ENCODE measurements at places on chromosomes 6 and 20.

- no peak for DNase-seq
These were observed 7.0 kb upstream of the C20orf144 start for GRCh38 chr20:33655164-33655563.

DNA sequence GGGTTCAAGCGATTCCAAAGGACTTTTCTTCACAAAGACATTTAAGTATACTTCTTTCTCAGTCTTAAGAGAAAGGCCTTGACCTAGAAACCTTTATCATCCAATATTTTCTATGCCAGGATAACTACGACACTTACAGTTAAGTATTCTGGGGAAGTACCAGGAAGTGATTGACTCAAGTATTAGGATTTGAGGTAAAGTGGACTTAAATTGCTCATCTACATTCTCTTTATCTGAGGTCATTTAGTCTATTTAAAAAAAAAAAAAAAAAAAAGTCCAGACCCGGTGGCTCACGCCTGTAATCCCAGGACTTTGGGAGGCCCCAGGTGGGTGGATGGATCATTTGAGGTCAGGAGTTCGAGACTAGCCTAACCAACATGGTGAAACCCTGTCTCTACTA, 114.7 kb downstream of the ZFAND3 start:
- no peak for DNase-seq

- no peak for DNase-seq
These were observed 112.8 kb upstream of the BMP2 start for GRCh38 chr20:6654513-6655252.

DNA sequence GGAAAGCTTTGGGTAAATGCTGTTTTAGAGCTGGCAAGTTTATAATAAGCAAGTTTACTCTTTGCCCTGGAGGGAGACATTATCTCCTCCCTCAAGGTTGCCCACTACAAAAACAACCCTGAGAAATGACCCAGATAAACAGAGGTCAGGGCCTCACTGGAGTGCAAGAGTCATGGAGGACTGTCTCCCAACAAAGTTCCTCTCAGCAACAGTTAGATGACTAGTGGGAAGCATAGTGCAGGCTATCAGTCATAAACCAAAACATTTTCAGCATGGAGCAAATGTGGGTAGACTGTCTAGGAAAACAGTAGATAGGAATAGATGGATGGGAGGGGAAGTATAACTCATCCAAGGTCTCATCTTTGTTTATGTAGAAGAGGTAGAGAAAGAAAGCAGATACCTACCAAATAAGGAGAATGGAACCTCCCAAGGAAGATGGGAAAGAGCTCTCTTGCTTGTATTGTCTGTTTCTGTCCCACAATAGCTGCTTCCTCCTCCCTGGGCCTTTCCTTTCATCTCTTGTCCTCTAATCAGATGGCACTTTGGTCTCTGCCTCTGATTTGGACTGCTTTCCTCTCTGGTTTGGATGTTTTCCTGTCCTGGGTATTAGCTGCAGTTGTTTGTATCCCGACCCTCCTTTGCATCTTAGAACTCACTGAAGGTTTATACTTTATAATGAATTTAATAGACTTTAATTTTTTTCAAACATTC, 95.4 kb downstream of the WASF1 start:
- no peak for DNase-seq

DNA sequence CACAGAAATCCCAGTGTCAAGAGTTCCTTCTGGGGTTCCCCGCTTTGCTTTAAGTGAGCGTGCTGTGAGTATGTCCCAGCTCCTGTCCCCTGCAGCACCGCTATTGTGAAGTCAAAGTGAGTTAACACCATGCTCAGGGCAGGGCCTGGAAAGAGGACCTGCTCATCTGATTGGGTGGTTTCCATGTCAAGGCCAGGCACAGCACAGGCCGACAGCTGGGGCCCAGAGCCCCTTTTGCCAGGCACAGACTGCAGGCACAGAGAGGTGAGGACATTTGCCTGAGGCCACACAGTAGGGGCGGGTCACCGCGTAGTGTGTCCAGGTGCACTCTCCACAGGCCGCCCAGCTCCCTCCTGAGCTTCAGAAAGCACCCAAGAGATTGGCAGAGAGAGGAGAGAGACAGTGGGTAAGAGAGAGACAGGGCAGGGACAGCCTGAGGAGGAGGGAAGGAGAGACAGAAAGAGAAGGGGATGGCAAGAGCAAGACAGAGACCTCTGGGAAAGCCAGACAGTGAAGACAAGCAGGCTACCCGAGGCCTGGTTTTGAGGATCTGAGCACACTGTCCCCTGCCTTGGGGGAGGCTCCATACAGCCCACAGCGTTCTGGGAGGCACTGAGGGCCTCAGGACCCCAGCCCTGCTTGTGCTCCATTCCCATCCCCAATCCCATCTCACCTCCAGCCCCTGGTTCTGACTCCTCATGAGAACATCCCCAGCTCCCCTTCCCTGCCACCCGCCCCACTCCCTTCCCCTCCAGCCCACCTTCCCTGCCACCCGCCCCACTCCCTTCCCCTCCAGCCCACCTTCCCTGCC, 6.5 kb upstream of the BPIFB1 start:
- no peak for DNase-seq

DNA sequence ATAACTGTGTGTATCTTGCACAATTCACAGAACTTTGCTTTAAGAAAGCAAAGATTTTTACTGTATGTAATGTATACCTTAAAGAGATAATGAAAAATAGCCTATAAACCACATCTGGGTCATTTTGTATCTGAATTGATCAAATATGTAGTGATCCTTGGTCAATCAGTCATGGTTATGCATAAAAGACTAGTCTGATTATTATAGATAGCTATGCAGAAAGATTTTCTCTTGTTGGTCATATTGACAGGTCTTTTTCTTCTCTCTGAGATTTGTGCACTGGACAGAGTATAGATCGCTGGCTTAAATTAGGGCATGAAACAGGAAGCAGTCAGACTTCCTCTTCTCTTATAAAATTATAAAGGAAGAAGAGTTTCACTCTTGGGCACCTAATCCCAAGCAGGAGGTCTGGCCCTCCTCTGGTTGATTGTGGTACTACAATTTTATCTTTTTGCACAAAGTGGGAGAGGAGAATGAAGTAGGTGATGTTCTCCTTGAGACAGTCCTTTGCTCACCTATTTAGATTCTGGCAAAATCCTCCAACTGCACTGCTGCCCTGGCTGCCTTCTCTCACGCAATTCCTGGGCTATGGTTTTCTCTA, 380.9 kb upstream of the RGS17 start:
- DNase-seq = no peak

DNA sequence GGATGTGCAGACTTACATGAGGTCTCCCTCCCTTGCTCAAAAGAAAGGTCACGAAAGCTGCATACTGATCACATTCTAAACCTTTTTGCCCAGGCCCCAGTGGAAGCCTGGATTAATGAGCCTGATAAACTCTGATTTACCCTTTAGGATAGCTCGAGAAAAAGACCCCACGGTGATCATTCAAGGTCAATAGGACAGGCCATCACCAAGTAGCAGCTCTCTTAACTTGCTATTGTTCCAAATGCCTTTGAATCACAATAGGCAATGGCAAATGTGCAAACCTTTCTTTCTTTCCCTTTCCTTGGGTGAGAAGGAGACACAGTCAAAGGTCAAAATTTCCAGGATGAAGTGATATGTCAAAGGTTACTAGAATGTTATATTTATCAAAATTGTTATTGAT, 327.3 kb downstream of the HDGFL1 start:
- DNase-seq = no peak

All from WTC11 (cell line).